ENCODE measurements at places on chromosomes 12 and 14. TPM values are rescaled to one million over a fixed set of nuclear protein-coding genes. Genes with fewer than 3 reads are reported as not detected.

Gene ASCL1
- not detected for total RNA-seq

Gene CEBPE
- not detected for total RNA-seq

Gene SLC17A8
- not detected for total RNA-seq

Gene CLEC2A
- not detected for total RNA-seq

Gene TDG
- total RNA-seq = 22.3 TPM

Gene TAS2R7
- not detected for total RNA-seq

Gene MIP
- not detected for total RNA-seq

Gene TTC6
- not detected for total RNA-seq

Gene ANO2
- total RNA-seq = not detected

Gene SLC38A4
- total RNA-seq = 0.49 TPM

Gene TAS2R10
- total RNA-seq = not detected

Gene OR4K14
- not detected for total RNA-seq

Gene MORN3
- total RNA-seq = 0.39 TPM

Gene PRKAG1
- 75.3 TPM for total RNA-seq

DNA sequence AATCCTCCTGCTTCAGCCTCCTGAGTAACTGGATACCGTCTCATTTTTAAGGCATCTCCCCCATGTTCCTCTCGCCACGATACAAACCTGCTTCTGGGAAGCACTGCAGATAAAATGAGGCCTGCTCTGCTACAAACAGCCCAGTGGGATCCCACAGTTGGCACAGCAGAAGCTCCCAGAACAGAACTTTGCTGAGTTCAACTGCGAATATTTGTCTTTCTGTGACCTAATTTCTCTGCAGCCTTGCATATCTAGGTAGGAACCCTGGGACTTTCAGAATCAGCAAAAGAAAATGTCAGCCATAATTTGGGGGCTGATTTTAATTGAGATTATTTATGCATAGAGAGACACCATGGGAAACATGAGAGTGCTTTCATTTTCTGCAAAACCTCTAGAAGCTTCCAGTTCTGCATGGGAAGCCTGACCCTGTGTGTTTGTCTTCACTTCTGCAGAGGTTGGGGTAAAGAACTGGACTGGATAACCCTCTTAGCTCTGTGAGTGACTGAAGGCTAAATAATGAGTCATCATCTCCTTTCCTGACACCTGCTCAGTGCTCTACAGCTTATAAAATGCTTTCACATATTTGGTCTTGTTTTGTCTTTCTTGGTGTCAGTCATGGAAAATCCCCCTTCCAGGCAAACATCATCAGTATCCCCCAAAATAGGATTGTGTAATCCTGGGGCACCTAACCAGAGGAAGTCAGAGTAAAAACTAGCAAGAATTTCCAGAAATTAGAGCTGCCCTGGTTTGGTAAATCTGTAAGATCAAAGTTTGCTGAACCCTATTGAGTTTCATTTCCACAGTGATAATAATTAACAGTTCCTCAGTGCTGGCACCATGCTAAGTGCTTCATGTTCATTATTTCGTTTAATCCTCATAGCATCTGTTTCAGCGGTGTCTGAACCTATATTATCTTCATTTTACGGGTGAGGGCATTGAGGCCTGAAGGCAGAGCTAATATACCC lies 185.8 kb downstream of the SLC15A4 start:
- no peak for DNase-seq

GRCh38 chr12:128813392-128813791 lies 10.4 kb downstream of the SLC15A4 start:
- no peak for DNase-seq

DNA sequence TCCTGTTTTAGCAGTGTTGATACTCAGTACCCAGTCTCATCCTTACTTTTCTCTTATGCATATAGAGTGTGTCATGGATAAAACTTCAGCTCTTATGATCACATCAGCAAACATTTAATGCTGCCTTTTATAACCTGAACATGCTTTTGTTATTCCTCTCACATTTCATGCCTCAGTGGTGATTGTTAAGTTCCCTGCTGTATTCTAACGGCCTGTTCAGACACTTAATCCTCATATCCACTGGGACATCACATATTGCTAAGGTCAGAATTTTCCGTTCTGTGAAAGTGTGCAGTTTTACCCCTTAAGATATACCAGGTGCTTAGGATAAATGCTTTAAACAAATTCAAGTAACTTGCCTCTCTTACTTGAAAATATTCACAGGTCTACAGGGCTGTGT lies 268.7 kb upstream of the SEL1L start:
- no peak for DNase-seq

GRCh38 chr12:3251067-3251466 lies 173.9 kb downstream of the TSPAN9 start:
- DNase-seq = no peak

DNA sequence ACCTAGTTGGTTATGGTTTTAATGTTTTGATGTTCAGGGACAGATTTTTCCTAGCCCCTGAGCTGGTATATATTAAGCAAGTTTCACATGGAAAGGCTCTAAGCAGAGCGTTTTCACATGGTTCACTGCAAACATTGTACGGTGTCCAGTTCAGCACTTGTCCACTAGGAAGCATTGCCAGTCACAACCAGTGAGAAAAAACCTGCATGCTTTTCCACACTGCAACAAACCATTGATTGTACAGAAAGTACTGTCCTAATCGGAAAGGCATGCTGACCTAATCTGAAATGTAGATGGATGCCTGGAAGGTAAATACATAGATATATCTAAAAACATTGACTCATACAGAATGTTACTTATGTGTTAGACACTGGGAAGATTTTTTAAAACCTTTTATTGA lies 25.0 kb upstream of the NPAS3 start:
- DNase-seq = peak; percentile 85

DNA sequence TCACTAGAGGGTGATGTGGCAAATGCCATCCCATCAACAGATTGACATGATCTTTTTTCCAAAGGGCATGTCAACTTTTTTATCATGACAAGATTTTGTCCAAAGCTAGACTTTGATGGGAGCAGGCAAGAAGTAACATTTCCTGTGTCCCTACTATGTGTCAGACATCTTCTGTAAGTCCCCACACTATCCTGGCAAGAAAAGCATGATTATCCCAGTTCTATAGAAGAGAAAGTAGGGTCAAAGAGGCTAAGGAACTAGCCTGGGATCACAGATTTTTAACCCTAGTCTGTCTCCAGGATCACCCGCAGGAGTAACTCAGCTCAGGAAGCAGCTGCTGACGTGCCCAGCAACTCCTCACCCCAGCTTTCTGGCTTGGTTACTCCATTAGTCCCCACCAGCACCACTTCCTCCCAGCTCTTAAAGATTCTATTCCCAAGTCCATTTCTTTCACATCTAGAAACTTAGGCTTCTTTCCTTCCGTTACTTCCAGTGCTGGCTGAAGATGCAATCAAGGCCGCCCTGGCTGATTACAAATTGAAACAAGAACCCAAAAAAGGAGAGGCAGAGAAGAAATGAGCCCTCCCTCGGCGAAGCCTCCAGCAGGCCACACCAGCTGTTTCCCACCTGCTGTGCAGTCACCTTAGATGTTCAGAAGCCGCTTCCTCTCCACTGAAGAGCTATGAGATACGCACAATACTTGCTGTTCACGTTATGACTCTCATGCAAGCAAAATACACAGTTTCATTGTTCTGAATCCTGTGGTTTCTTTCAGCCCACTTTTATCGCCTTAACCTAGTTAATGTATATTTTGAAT lies 6.2 kb downstream of the ISCU start:
- DNase-seq = no peak

GRCh38 chr12:75954041-75954440 lies 77.5 kb downstream of the PHLDA1 start:
- DNase-seq = peak; percentile 97

GRCh38 chr14:61186341-61187195 lies 94.6 kb downstream of the TMEM30B start:
- no peak for DNase-seq

- DNase-seq = no peak
Measured at GRCh38 chr14:53778263-53778662, 178.4 kb downstream of the BMP4 start.

DNA sequence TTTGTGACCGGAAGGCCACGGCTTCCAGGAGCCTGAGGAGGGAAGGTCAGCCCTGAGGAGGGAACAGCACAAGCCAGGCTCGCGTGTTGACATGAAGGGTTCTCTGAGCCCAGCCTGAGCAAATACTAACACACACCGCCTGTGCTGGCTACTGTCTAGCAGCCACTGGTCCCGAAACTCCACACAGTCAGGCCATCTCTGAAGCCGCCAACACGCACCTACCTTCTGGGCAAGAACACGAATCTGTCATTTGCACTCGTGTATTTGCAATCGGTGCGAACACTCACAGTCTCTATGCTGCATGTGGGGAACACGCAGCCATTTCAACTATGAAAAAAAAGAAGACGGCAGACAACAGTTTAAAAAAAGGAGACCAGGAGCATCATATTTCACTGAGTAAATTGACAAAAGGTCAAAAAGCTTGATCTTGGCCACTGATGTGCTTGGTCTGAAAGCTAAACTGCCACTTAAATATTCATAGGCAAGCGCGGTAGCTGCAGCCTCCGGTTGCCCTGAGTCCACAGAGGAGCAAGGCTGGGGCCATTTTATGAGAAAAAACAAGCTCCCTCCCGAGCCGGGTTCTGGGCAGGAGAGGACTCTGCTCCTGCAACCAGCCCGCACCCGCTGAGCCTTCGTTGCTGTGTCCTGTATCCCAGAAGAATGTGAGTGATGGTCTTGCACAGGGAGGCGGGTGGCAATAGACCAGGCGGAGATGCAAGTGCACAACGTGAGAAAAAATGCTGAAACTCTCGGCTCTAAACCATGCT lies 57.8 kb downstream of the RIMBP2 start:
- no peak for DNase-seq

DNA sequence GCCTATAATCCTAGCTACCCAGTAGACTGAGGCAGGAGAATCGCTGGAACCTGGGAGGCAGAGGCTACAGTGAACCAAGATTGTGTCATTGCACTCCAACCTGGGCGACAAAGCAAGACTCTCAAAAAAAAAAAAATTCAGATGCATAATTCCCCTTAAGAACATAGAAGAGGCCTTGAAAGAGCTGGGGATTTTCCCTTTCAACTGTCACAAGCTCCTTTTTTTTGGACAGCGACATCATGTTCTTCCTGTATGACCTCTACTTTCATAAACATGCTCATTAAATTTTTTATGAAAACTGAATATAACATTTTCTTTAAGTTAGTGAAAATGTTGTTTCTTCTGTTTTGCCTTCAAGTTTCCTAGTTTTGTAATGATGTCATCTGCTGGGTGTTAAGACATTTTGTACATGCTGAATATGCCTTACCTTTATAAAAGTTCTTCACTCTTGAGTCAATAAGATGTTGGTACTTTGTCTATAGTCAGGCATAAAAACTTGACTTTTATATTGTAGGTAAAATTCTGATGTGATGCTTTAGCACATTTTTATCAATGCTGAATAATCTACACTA lies 76.0 kb downstream of the PTHLH start:
- DNase-seq = no peak

- DNase-seq = peak; percentile 56
Measured at GRCh38 chr12:96493106-96493505, 3.7 kb downstream of the CFAP54 start.

DNA sequence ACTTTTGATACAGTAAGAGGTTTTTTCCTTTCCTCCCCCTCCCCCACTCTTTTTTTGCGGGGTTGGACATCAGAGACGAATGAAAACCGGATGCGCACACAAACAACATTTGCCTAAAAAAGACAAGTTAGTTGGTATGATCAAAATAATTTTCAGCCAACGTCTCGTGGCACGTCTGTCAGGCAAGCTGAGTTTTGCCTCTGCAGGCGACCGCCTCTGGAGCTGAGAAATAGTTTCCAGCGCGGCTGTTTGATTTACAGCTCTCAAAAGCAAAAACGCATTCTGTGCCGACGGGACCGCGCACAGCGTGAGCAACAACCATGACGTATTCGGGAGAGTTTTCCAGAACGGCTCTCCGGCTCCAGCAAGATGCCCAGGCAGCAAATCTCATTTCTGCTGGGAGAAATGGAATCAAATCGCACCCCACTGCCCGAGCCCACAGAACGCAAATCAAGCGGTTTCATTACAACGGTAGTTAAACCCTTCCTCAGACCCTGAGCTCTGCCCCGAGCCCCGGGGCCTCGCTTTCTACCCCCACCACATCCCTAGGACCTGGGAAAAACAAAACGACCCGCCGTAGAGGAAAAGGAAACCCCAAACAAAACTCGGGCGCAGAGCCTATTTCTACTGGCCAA lies 14.2 kb upstream of the CALM1 start:
- peak; percentile 57 for DNase-seq

- no peak for DNase-seq
Measured at GRCh38 chr14:51954031-51954430, 35.3 kb upstream of the RTRAF start.

DNA sequence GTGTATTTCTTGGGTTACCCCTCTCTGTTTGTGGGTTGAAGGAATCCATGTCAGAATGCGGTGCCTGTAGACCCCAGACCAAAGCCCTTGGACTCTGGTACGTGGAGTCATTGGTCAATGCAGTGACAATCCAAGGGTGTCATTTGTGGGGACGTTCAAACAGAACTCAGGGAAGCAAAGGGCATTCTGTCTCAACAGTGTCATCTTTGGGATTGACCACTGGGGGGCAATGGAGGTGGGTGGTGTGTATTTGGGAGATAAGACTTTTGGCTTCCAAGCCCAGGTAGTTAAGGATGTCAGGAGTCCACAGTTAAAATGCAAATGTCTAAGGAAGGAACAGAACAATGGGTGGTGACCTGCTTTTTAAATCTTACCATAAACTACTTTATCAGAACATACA lies 54.6 kb upstream of the CCDC175 start:
- no peak for DNase-seq

DNA sequence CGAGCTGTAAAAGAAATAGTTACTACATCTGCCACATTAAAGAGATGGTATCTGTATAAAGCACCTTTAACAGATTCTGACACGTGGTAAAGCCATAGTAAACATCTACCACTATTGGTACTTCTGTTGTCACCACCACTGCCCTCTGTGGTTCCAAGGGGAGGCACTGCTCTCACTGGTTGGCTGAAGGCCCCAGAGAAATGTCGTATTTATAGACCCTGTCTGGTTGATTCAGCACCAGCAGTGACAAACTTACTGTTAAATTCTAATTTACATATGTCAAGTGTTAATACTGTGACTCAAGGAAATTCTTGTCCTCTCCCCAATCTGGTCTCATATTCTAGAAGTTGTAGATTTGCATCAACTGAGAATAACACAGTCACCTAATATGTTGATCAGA lies 281.1 kb downstream of the ERC1 start:
- no peak for DNase-seq

GRCh38 chr12:119373001-119373400 lies 38.5 kb downstream of the CCDC60 start:
- no peak for DNase-seq

Measured in foreskin keratinocyte (primary cell).